Activated CD8-positive, alpha-beta memory T cell treated with anti-CD3 and anti-CD28 coated beads for 4 hours (primary cell): ENCODE measurements at places on chromosomes 16 and 17.

GRCh38 chr16:81457326-81458133 is 12.9 kb downstream of the CMIP start:
- no peak for DNase-seq

DNA sequence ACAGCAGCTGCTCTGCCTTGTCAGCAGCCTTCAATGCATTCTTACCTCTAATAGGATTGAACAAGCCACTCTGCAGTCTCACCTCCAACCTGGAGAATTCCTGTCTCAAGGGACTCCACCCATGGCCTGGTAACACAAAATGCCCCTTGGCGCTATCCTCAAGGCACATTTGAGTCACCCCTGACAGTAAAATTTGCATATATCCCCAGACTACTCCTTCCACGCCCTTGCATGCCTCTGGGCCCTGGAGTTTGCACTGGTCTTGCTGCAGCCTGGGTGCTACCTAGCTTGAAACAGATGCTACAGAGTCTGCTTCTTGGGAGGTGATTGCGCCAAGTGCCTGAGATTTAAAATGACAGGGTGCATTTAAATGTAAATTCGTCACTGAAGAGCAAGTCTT is 391.4 kb upstream of the MAF start:
- no peak for DNase-seq

- DNase-seq, result no peak
These were observed 5.5 kb downstream of the SERPINF1 start for GRCh38 chr17:1767358-1767757.

- no peak for DNase-seq
These were observed 355.4 kb upstream of the RBFOX1 start for GRCh38 chr16:6977291-6977690.

DNA sequence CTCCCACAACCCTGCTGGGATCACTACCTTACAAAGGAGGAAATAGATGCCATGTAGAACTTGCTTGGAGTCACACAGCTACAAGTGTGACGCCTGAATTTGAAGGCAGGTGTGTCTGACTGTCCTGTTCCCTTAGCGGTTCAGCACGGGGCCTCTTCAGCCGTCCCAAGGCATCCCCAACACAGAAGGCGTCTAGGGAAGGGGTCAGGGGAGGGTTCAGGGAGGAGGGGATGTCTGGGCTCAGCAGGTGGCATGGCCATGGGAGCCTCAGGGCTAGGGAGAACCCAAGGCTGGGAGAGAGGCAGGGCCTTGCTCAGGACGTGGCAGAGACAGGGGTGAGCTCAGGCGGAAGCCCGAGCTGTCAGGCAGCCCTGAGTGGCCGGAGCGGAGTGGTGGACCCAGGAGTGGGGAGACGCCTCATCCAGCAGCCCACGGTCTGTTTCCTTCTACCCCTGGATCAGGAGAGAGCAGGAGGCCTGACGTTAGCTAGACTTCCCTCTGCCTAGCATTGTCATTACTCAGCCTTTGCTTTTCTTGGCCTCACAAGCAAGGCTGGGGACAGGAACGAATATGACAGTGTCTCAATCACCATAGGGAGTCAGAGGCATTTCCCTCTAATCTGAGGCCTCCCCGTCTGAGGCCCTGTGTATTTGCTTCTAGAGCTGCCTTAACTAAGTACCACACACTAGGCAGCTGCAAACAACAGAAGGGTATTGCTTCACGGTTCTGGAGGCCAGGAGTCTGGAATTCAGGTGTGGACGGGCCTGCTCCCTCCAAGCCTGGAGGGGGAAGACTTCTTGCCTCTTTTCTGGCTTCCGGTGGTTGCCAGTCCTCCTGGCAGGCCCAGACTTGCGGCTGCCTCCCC is 31.3 kb upstream of the ANKRD40CL start:
- no peak for DNase-seq
